ENCODE measurements at places on chromosomes 4 and X.

- no peak for DNase-seq
Measured at GRCh38 chrX:44596277-44596676, 53.6 kb upstream of the FUNDC1 start.

- peak; percentile 75 for DNase-seq
Measured at GRCh38 chr4:73181231-73181630, 77.4 kb downstream of the ANKRD17 start.

DNA sequence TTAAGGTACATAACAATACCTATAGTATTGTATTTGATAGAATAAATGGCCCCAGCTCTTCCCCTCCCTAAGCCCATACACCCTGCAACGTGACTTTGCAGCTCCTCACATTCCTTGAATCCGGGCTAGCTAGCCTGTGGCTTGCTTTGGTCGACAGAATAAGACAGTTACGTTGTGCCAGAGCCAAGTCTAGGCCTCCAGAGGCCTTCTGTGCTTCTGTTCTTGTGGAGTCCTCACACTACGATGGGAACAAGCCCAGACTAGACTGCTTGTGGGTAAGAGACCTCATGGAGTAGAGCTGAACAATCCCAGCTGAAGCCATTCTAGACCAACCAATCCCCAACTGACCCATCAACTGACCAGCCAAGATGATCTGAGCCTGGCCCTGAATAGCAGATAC, 102.4 kb upstream of the PLAC1 start:
- DNase-seq = no peak

DNA sequence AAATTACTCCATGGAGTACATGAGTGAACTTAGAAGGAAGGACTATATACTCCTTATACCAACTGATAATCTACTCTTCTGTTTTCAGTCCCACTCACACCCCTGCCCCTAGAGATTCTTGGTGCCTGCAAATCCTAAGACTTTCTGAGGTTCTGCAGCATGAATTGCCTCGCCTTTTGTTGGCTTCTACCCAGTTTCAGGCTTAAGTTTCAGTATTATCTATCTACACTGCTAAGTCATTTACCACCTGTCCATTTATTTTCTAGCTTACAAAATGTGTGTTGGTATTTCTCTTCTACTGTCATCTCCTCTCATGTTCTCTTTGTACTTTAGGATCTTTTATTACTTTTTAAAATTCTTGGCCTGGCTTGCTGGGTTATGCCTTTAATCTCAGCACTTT, 94.4 kb upstream of the AMOT start:
- DNase-seq = no peak

- DNase-seq = no peak
Measured at GRCh38 chrX:131225078-131225477, 64.0 kb downstream of the IGSF1 start.

DNA sequence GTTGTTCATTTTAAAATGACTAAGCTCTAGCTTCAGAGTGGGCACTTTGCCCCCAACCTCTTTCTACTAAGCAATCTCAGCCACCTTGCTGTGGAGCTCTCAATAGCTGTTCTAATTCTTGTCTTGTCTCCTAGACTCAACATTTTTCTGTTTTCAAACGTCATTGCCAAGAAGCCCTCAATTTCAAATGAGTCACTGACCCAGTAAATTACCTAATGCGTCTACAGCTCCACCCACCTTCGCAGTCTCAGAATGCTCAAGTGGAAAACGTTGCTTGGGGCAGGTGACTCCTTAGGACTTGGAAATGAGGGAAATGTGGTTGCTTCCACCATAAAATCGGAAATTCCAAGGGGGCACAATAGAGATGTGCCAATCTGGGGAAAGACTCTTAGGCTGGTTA, 59.0 kb downstream of the ING2 start:
- DNase-seq = no peak

GRCh38 chr4:24856586-24856985, 56.3 kb downstream of the CCDC149 start:
- no peak for DNase-seq

All from AML-193 (cell line).